Renal cortical epithelial cell (primary cell): ENCODE measurements at places on chromosomes 1 and 21.
A peak's percentile ranks its signal among the peaks of the same experiment; 100 is the strongest.

GRCh38 chr1:8381618-8382017, 63.7 kb downstream of the SLC45A1 start:
- DNase-seq, result no peak

- peak; percentile 35 for DNase-seq
Measured at GRCh38 chr21:27590271-27590670, 623.4 kb upstream of the ADAMTS5 start.

DNA sequence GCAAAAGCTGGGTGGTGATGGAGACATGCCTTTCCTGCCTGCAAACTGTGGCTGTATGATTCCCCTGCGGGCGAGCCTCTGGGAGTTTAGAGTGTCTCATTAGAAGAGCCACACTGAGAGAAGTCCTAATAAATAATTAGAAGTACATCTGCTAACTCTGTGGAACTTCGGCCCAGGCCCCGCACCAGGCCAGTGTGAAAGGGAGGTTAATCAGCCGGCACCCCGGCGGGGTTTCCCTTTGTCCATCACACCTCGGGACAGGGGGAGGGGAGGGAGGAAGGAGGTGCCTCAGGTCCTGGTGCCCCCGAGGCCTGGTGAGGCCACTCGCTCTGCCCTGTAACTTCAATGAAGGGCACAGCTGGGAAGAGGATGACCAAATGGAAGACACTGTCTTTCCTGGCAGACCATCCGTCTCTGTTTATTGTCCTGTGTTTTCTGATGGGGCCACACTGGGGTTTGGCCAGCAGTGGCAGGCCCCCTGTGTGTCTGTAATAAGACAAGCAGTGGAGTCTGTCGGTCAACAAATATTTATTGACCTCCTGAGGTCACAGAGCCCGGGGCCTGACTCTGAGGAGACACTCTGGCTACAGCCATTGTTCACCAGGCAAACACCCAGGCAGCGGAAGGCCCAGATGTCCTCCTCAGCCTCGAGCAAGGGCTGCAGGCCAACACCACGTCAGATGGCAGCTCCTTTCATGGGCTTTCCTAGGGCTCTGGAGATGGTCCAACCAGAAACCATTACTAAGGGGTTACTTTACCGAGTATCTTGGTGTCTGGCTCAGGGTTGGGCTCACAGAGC, 267.5 kb upstream of the RAB4A start:
- no peak for DNase-seq

- DNase-seq, result peak; percentile 16
Measured at GRCh38 chr1:221509575-221510355, 232.1 kb downstream of the DUSP10 start.

- no peak for DNase-seq
Measured at GRCh38 chr1:6776895-6777294, 8.4 kb upstream of the CAMTA1 start.

GRCh38 chr21:36932161-36932816, 34.2 kb downstream of the HLCS start:
- DNase-seq, result no peak

- no peak for DNase-seq
Measured at GRCh38 chr1:218421531-218421930, 76.4 kb downstream of the TGFB2 start.

GRCh38 chr21:44800103-44800502, 1.5 kb downstream of the UBE2G2 start:
- peak; percentile 46 for DNase-seq

DNA sequence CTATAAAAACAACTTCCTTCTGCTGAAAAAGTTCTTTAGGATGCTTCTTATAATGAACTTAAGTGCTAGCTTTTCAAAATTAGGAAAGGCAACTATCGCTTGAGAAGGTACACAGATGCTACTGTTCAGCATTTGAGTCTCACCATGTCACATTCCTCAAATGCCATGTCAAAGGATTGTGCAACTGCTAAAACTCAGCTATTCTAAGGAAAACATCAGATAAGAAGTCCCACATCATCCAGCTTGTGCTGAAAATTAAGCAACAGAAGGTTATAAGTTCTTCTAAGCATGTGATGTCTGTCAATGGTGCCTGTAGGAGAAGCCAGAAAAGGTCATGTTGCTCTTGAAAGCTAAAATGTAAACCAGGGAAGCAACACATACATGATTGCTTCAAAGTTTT, 36.5 kb downstream of the MCOLN2 start:
- peak; percentile 54 for DNase-seq

DNA sequence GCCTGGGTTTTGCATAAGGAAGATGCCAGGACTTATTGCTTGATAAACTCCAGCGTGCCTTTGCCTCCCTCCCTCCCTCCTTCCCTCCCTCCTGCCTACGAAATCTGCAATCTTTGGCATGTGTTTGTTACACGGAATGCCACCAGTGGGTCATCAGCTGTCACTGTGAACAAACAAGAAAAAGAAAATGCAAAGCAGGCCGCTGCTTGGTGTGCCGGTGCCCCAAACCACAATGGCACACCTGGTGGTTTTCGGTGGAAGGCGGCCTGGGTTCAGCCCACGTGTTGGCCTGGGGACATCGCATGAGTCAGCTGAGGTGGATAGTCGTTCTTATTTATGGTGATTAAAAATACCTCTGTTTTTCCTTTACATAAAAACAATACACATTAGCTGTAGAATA, 16.3 kb upstream of the IFNLR1 start:
- DNase-seq, result peak; percentile 42

DNA sequence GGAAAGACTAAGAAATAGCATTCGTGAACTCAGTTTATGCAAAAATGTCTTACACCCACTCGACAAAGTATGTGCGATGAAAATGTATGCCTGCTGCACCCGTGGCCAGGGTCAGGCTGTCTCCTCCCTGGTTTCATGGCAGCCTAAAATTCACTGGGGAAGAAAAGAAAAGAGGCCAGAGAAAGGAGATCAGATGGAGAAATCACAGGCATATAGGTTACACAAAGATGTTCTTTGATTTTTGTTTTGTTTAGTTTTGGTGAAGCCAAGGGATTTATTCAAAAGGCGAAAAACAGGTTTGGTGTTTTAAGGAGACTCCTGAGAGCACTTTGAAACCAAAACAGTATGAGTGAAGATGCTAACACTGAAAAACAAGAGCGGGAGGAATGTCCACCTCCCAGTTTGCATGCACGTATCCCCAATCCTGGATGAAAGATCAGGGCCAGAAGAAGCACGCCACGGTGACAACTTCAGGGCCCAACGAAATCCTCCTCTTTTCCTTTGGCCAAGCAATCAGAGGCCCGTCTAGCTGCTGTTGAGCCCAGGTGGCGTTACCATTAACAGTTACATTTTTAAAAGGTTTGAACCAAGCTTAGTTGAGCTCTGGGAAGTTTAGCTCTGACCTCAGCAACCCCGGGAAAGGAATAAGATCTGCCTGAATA, 992 bp upstream of the SSX2IP start:
- DNase-seq, result no peak

- DNase-seq, result peak; percentile 59
Measured at GRCh38 chr1:186178426-186179043, 196.5 kb downstream of the TPR start.

DNA sequence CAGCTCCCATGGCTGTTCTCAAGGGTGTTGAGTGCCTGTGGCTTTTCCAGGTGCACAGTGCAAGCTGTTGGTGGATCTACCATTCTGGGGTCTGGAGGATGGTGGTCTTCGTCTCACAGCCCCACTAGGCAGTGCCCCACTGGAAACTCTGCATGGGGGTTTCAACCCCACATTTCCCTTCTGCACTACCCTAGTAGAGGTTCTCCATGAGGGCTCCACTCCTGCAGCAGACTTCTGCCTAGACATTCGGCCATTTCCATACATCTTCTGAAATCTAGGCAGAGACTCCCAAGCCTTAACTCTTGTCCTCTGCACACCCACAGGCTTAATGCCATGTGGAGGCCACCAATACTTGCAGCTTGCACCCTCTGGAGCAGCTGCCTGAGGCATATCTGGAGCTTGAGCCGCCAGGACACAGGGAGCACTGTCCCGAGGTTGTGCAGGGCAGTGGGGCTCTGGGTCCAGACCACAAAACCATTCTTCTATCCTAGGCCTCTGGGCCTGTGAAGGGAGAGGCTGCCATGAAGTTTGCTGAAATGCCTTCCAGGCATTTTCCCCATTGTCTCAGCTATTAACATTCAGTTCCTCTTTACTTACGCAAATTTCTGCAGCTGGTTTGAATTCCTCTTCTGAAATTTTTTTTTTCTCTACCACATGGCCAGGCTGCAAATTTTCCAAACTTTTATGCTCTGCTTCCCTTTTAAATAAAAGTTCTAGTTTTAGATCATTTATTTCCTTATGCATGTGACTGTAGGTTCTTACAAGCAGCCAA, 8.8 kb upstream of the CAPN8 start:
- no peak for DNase-seq

- no peak for DNase-seq
Measured at GRCh38 chr1:27574871-27575831, 28.8 kb downstream of the AHDC1 start.

GRCh38 chr1:206081856-206082255, 28.9 kb downstream of the RHEX start:
- DNase-seq, result peak; percentile 25

GRCh38 chr1:234114648-234115307, 210.3 kb downstream of the SLC35F3 start:
- DNase-seq, result peak; percentile 63
